Right cardiac atrium (tissue), 5 donors: ENCODE measurements at places on chromosomes 2 and 18. TPM values are rescaled to one million over a fixed set of nuclear protein-coding genes. Genes with fewer than 3 reads are reported as not detected.

Gene ILKAP
- 24.4 TPM for total RNA-seq

Gene GCKR
- total RNA-seq, result 1.0 TPM

Gene PROKR1
- total RNA-seq, result not detected

Gene DOK6
- 9.5 TPM for total RNA-seq

Gene SH2D6
- total RNA-seq, result not detected

Gene KLHL41
- 90.6 TPM for total RNA-seq

Gene REEP1
- 28.1 TPM for total RNA-seq

DNA sequence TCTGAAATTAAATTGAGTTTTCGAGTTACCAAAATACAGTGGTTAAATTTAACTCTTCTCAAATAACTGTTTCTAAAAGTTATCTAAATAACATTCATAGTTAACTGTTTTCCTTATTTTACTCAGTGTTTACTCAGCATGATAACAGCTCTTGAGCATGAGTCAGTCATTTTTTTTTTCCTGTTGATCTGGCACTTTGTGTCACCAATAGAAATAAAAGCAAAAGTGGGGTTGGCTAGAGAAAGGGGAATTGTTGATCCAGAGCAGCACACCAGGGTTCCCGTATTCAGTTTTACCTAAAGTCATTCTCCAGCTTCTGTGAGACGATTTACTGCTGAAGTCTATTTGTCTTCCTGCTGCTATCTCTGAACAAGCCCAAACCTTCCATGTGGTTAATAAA is 851.6 kb downstream of the DCC start:
- no peak for DNase-seq

- no peak for DNase-seq
Measured at GRCh38 chr18:49177071-49177470, 226.3 kb upstream of the SMAD7 start.

- DNase-seq, result no peak
Measured at GRCh38 chr2:198004921-198005829, 200.8 kb downstream of the PLCL1 start.

DNA sequence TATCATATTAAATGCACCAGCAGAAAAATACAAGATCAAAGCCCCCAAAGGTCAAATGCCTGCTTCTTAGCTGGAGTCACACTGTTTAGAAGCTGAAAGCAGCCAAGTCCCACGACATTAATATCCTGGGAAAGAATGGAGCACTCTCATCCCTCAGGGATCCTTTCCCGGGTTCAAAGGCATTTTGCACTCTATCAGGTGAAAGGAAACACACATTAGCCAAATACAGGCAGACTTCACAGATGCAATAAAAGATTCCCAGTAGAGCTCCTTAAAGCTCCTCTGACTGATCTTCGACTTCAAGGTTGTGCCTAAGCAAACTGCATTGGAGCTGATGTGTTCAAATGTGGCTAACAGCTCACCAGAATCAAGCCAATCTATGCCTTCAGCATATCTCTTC is 158.4 kb downstream of the RNF152 start:
- no peak for DNase-seq

GRCh38 chr2:212831671-212832199 is 293.1 kb upstream of the ERBB4 start:
- peak; percentile 54 for DNase-seq

DNA sequence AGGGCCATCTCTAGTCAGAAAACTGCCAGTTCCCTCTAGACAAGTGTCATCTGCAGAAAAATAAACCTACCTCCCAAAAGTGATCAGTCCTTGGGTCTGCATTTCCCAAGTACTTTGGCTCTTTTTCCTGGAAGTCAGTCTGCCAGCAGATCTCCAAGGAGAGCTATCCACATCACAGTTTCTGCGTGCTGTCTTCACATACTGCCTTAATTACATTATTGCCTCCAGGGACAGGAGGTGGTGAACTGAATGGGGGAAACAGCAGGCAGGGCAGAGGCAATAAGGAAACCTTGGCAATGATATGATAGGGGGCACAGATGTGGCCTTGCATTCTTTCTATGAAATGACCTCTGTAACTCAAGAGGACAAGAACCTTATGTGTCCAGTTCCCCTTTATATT is 105.9 kb upstream of the SIX2 start:
- no peak for DNase-seq

DNA sequence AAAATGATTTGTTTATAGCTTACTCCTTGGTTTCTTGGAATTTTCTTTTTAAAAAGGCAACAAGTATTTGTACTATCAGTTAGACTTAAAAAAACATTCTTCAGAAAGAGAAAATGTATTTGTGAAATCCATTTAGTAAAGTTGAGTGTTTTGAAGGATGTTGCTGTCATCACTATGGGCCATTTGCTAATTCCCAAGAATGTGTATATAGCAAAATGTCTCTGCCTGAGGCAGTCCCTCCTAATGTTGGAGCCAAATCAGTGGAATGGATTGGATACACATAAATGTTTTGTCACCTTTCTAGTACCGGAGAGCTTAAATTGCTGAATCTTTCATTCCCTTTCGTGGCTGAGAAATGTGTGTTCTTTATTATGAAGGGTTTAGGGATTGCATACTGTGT is 890.2 kb upstream of the ZEB2 start:
- DNase-seq, result no peak

DNA sequence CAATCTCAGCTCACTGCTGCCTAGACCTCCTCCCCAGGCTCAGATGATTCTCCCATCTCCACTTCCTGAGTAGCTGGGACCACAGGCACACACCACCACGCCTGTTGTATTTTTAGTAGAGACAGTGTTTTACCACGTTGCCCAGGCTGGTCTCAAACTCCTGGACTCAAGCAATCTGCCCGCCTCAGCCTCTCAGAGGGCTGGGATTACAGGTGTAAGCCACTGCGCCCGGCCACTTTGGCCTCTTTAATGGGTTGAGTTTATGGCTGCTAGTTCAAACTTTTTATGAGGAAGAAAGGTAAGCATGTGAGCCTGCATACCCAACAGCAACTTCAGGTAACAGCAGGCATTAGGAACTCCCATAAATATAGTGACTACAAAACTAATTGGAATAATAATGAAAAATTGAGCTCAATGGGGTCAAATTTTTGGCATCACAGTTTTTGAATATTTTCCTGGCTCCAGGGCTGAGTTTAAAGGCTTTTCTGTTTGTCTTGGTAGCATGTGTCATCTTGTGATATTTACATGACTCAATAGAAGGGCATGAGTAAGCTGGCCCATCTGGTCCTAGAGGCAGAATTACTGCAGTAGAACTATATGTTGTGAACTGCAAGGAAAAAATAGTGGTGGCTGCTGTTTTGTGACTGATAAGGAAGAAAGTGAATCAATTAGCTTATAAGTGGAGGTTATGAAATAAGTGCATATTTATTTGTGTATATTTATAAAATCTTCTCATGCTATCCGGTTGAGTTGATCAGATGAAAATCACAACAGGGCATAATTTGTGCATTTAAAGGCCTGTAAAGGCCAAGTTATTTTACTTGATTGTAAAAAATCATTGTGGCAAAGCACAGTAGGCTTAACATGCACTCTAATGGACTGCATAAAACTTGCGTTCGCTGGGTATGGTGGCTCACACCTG is 24.8 kb downstream of the GALM start:
- no peak for DNase-seq

- DNase-seq, result peak; percentile 100
Measured at GRCh38 chr2:96265840-96266679, at the start of the genes CIAO1 and TMEM127. Gene CIAO1 (plus strand): TSS chr2:96266225. CDS start chr2:96266351, 126 bp downstream. Gene TMEM127 (minus strand): TSS chr2:96265997. CDS start chr2:96265381, 616 bp downstream.

DNA sequence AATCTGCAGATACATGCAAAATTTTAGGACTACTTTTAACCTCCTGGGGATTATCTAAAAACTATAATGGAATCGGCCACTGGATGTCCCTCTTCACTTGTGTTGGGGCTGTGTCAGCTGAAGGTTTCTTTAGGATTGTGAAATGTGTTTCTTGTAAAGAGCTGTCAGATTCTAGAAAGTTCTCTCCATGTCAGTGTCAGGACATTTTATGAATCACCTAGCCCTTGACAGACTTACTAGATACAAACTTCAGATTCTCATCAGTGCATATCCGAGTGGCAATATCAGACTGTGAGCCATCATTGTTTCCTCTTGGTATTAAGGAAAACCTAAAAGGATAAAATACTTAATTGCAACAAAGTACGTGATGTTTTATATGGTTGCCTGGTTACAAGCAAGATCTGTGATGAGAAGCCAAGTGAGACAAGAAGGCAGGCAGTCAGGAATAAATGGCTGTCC is 107.3 kb downstream of the CPS1 start:
- DNase-seq, result no peak

DNA sequence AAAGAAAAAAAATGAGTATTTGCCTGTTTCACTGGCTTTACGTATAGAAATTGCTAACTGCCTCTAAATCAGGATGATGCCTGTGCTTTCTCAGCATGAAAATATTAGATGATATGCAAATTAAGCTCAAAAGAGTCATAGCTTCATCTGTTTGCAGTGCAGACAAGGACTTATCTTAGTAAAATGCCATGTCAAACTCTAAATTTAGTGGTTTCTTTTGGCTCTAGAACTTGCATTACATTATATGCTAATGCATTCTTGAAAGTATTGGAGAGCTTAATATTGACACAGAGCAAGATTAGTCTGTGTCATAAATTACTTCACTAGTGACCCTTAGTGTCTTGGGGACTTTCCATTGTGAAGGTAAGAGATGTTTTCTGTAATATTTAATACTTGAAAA is 1109.1 kb upstream of the NRXN1 start:
- DNase-seq, result no peak

DNA sequence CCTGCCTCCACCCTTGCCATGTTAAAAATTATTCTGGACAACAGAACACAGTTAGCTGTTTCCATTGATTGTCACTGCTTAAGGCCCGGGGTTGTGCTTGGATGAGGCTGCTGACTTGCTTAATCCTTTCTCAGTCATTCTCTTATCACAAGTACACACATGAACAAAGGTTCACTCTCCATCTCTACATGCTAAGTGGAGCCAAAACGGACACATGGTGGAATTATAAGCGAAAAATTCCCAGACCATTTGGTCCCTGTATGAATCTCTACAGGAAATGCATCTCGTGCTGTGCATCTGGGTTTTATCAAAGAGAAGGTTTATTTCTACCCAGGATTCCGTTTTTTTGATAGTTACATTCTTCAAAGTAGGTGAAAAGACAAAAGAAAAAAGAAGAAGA is 177.5 kb upstream of the ETAA1 start:
- no peak for DNase-seq

DNA sequence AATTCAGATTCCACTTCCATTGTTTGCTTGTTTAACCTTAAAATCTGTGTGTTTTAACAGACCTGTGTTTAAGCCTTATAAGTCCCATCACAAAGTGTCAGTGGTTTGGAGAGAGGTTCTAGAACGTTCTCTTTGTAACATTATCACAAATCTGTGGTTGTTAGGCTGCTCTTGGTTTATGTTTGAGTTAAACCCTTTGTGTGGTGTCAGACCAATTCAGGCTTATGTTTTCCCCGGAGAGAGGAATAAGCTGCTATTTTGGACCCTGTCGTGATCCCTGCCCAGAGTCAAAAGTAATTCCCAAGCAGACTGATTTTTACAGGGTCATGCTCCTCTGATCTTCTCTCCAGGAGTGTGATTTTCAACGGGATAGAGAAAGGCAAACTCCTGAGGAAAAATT is 43.8 kb upstream of the LTBP1 start:
- no peak for DNase-seq

DNA sequence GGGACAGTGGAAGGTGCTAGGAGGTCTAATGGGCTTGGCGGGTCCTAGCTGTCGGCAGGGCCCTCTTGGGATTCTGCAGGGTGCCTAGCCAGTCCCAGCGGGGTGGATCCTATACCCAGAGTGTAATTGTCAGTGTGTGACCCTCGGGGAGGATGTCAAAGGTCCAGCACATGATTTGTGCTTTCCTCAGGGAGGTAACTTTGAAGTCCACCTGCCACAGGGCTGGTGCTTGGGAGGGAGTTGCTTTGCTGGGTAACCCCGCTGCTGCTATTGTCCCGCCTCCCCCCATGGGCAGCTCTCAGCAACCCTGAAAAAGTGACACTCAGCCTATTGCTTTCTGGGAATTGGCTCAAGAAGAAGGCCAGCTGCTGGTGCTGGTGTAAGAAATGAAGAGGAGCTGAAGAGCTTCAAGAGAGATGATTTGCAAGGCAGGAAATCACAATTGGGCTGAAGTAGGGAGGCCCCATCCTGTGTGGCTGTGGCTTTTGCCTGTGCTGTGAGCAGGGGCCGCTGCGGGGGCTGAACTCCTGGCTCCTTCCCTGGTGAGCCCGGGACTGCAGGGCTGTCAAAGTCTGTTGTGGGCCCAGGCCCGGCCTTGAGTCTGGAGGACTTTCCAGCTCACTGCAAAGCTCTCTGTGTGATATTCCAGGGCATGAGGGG is 36.4 kb downstream of the EMILIN2 start:
- no peak for DNase-seq

DNA sequence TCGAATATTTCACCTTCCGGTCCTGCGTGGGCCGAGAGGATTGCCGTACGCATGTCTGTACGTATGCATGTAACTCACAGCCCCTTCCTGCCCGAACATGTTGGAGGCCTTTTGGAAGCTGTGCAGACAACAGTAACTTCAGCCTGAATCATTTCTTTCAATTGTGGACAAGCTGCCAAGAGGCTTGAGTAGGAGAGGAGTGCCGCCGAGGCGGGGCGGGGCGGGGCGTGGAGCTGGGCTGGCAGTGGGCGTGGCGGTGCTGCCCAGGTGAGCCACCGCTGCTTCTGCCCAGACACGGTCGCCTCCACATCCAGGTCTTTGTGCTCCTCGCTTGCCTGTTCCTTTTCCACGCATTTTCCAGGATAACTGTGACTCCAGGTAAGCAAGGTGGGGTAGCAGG is at the start of gene SERPINB5:
SERPINB5 (plus strand) TSS at position 291 of the 400 bp plus-strand sequence. CDS start 7,471 bp downstream, outside the sequence.
- DNase-seq, result no peak

DNA sequence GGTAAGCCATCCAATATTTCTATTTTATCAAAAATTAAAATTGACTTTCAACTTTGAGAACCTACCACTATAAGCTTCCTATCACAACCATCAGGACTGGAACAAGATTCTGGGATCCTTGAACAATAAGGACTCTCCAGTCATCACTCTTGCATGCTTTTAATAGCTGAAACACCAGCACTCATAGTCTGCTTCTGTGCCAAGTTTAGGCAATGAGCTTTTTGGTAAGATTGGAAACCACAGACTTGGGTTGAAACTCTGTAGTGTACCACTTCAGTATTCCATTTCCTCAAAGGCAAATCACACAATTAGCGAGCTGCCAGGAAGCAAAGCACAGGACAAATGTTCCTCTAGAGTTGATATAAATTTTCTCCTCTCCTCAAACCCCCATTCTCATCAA is 1065.8 kb upstream of the SLC39A10 start:
- DNase-seq, result no peak

DNA sequence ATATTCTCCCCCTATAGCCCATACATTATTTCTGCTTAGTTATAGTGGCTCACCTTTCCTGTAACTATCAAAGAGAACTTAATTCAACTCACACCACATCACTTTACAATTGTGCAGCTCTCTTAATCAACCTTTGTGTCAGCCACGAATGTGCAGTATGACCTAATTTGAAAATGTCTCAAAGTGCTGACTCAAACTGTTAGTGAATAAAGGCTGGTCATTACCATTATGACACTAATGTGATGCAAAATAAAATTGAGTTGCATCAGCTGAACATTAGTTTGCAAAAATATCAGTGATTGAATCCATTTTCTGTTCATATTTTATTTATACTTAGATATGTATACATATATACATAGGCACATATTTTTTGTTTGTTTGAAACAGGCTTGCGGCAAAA is 251.8 kb downstream of the MEIS1 start:
- no peak for DNase-seq

- no peak for DNase-seq
Measured at GRCh38 chr18:34321066-34321465, 96.4 kb upstream of the NOL4 start.
